Left kidney (tissue), 8 donors: ENCODE measurements at places on chromosomes 6 and 20.
A peak's percentile ranks its signal among the peaks of the same experiment; 100 is the strongest.

- no peak for DNase-seq
Measured at GRCh38 chr20:47727909-47728361, 57.3 kb downstream of the SULF2 start.

- DNase-seq, result no peak
Measured at GRCh38 chr6:116386581-116387299, 16.0 kb downstream of the DSE start.

DNA sequence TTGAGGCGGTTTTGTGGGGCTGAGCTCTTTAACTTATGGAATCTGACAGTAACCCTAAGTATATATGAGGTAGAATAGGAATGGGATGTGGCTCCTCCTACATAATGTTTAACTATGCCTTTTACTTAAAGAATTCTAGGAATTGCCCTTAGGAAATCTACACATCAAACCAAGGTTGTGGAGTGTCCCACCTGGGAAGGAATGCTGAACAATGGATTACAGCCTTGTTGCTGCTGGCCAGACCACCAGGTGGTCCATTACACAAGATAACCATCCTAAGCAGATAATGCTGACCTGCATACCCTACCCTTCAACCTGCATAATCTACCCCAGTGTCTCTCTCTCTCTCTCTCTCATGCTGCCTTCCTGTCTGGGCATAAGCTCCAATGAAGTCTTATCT is 35.0 kb upstream of the SLC22A16 start:
- no peak for DNase-seq

GRCh38 chr6:130933712-130934200 is 106.5 kb downstream of the SMLR1 start:
- no peak for DNase-seq

DNA sequence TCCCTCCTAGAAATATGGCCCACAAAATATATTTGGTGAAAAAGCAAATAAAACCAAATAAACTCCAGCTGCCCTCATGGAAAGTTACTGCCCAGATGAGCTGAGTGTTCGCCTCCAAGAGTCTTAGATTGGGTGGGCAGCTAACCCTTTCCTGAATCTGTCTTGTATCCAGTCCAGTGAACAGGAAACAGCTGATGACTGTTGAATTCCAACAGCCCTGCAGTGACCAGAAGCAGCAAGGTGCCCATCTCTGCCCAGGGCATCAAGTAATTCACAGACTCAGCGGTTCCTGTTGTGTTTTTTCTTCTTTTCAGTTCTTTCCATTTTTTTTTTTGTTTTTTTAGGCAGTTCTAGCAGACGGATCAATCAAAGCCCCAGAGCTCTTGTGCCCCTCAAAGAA is 199.2 kb downstream of the UBE3D start:
- DNase-seq, result no peak

DNA sequence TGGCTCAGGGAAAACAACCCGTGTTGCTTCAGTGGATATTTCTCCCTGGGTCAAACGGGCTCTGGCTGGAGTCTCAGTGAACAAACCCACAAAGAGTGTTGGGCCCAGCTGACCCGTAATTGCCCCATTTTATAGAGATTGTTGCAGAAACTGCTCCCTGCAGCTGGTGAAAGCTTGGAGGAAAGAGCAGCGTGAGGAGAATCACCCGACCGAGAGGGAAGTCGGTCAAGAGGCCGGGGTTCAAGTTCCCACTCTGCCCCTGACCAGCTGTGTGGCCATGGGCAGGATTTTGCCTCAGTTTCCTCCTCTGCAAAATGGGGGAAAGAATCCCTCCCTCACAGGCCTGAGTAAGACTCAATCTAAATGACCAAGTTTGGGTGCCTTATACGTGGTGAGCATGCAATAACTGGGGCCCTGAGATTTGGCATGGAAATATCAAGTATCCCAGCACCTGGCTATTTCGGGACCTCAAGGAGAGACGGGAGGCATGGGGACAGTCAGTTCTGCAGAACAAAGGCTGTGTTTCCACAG is 1.7 kb upstream of the TGM2 start:
- DNase-seq, result no peak

GRCh38 chr20:32970973-32971300 is 33.3 kb downstream of the SUN5 start:
- DNase-seq, result no peak

- no peak for DNase-seq
Measured at GRCh38 chr6:142482249-142482648, 180.4 kb downstream of the ADGRG6 start.

DNA sequence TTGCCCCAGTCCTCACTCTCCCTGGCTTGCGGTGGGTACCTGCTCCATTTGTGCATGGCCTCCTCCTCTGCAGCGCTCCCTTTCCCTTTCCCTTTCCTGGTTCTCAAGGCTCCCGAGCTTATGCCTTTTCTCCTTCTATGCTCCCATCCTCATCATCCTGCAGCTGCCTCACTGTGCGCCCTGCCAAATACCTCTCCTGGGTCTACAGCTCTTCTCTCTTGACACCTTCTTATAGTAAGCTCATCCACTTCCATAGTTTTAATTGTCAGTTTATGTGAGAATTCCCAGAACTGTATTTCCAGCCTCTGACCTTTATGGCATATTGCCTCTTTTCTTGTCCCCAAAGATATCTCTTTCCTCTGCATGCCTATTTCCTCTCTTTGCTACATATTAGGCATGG is 5.9 kb downstream of the ADGRF5 start:
- no peak for DNase-seq

DNA sequence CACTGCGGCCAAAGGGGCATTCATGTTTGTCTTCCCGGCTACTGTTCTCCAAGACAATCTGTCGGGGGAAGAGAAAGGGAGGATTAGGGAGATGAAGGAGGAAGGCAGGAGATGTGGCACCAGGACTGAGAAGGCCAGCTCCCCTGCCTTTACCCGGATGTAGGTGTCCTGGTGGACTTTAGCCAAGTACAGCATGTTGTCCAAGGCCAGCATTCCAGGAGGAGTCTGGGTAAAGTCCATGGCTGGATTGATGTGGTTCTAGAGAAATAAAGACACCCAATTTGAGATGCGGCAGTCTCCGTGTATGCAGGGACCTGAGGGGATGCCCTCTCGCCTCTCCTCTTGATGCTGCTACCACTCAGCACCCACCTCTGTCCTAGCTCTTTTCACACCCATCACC is 32.0 kb downstream of the ELMO2 start:
- no peak for DNase-seq

DNA sequence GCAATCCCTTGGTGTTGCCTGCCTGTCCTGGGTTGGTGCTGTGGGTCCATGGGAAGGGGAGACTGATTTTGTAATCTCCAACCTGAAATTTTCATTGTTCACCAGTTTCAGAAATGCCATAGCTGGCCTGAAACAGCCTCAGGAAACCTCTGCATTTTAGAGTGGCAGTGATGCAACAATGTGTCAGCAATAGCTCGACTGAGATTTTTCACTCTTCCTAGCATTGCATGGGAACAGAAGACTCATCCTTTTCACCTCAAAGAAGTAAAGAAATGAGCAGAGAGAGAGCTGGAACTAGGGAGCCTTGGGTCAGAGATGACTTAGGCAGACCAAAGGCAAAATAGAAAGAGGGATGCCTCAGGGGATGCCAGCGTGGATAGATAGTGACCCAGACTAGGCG is 23.7 kb upstream of the TMEM14A start:
- no peak for DNase-seq

GRCh38 chr6:11246722-11247121 is 14.3 kb upstream of the NEDD9 start:
- no peak for DNase-seq

DNA sequence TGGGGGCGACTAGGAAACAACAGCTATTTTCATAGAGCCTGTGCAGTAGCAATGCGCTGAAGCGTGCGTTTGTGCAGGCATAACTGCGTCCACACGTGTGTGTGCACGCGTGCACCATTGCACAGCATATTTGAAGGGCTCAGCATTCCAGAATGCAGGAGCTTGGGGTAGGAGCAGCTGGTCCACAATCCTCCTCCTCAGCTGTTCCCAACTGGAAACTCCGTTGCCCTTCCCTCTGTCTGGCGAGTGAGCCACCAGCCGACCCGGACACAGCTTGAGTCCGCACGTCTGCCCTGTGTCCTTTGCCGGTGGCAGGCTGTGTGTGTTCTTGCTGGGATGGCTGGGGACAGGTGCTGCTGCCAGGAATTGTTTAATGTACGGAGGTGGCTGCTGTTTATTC is 110.2 kb downstream of the SASH1 start:
- DNase-seq, result no peak

- DNase-seq, result peak; percentile 87
Measured at GRCh38 chr20:23050847-23051627, 1.6 kb upstream of the THBD start.

DNA sequence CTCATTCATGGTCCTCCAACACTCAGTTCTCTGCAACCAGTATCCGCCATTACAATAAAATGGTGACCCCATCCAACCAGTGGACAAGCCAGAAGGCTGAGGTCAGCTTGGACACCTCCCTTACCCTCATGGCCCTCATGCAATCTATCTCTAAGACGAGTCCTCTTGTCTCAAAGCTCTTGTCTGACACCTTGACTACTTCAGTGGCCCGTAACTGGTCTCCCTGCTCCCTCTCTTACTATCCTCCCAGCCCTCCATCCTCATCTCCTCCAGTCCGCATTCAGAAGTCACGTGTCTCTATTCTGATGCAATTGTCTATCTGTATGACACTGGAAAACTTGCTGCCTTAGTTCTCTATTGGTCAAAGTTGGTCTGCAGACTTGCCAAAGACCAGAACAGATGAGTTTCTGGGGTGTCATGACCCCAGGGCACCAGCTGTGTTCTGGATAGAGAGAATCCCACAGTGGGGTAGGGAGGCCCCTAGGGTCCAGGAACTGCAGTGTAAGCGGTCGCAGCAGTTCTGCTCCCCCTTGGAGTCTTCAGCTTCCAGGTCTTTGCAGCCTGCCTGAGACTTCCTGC is 59.6 kb upstream of the RNF24 start:
- no peak for DNase-seq

GRCh38 chr20:57473246-57474048 is 51.5 kb downstream of the CTCFL start:
- DNase-seq, result no peak

DNA sequence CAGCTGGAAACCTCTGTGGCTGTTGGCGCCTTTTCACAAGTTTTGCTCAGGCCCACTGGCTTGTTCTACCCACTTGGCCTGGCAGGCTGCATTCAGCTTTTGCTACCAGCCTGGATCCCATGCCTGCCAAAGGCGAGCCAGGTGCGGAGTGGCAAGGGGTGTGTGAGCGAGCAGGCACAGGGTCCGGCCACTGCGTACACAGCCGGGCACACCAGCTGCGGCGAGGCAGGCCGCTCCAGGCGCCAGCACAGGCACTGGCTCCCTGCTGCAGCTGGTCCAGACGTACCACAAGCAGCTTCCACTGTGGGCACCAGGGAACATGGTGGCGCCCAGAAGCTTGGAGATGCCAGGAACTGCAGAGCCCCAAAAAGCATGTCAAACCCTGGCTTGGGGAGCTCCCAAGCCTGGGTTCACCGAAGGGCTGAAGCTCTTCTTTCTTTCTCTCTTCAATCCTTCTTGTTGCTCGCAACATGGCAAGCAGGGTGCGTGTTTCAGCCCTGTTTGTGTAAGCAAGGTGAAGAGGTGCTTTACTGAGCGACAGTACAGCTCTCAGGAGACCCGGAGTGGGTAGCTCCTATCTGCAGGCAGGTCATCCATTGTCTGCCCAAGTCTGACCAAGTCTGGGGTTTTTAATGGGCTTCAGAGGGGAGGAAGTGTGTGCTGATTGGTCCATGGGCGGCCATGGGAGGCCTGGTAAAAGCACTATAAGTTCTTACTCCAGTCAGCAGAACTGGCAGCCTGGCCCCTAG is 32.6 kb upstream of the GRM4 start:
- DNase-seq, result no peak

DNA sequence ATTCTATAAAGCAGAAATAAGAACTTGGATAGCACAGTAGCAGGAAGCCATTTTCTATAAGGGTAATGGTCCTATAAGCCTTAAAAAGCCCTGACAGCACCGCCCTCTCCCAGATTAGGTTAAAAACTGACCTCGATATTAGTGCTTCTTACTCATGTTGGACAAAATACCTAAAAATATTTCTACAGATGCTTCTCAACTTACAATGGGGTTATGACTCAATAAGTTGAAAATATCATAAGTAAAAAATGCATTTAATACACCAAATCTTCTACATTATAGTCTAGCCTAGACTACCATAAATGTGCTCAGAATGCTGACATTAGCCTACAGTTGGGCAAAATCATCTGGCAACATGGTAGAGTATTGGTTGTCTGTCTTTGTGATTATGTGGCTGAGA is 70.3 kb downstream of the SESN1 start:
- no peak for DNase-seq

- DNase-seq, result no peak
Measured at GRCh38 chr6:12538881-12539357, 177.6 kb upstream of the PHACTR1 start.

DNA sequence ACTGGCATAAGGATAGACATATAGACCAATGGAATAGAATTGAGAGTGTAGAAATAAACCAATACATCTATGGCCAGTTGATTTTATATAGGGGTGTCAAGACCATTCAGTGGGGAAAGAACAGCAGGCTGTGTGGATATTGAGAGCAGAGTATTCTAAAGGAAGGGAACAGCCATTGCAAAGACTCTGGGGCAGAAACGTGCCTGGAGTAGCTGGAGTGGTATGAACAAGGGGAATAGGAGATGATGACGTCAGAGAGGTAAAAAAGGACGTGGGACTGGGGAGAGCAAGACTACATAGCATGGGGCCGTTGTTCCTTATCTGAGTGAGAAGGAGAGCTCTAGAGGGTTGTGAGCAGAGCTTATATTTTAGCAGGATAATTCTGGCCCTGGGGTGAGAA is 85.2 kb downstream of the TOX2 start:
- no peak for DNase-seq

GRCh38 chr6:169918239-169918953 is 167.0 kb downstream of the ERMARD start:
- no peak for DNase-seq

DNA sequence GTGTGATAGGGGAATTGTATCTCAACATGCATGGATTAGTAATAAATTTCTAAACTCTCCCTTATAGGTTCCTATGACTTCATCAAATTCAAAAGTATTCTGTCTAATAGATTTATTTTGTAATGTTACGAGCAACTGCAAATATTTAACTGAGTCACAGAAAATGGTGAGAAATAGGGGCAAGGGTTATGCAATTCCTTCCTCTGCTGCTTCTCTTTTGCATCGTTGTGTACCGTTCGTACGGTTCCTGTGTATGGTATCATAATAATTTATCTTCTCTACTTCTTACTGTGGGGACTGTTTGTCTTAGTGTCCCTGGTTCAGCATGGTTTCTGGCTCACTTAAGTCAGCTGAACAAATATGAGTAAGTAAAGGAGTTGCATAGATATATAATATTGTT is 44.8 kb downstream of the SMOC2 start:
- DNase-seq, result no peak

- no peak for DNase-seq
Measured at GRCh38 chr20:43538878-43539700, 19.7 kb upstream of the SGK2 start.

GRCh38 chr20:25273541-25274358 is 25.9 kb downstream of the PYGB start:
- DNase-seq, result no peak

DNA sequence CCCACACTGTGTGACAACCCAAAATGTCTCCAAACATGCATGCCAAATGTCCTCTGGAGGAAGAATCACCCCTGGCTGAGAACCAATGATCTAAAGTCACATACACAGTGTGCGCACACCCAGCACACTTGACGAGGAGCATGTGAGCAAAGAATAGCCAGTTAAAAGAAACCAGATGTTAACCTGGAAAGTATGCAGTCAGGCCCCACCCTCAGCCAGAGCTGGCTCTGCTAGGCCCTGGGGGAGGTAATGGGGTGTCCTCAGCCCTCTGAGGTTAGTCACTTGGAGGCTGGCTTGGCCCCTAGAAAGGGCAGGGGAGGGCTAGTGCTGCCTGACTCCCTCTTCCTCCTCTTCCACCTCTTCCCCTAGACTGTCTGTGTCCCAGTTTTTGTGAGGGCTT is 15.2 kb upstream of the GUCA1A start:
- no peak for DNase-seq
